Sigmoid colon (tissue), 7 donors: ENCODE measurements at places on chromosomes 12 and 14. TPM values are rescaled to one million over a fixed set of nuclear protein-coding genes. Genes with fewer than 3 reads are reported as not detected.

The LMNTD1 gene
- 1.5 TPM for total RNA-seq

The KLRC3 gene
- not detected for total RNA-seq

The TMEM52B gene
- total RNA-seq = not detected

The PTGDR gene
- 0.66 TPM for total RNA-seq

The FBLN5 gene
- total RNA-seq = 112 TPM

The DHRS2 gene
- total RNA-seq = not detected

The SLCO1B1 gene
- total RNA-seq = not detected

The DENND5B gene
- 34.3 TPM for total RNA-seq

The CERS5 gene
- 23.8 TPM for total RNA-seq

The NCAPD2 gene
- total RNA-seq = 11.9 TPM

The ZNF891 gene
- 4.3 TPM for total RNA-seq

The ACOT6 gene
- total RNA-seq = not detected
